ENCODE measurements at places on chromosomes 4 and X.

- DNase-seq, result no peak
Observed at GRCh38 chr4:117515921-117516320, 430.5 kb upstream of the TRAM1L1 start.

DNA sequence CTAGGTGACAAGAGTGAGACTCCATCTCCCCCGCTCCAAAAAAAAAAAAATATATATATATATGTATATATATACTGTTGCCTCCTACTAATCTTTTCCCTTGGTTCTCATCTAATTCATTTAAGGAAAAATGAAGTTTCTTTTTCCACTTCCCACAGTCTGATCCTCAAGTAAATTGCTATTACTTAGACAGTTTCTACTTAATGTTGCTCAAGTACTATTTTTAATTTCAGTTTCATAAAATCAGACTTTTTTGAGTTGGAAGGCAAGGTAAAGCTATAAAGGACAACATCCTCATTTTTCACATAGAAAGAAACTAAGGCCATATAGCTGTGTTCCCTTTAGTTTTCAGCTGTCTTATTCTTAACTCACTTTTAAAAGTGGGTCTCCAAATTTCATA is 5.8 kb downstream of the RXFP1 start:
- DNase-seq, result no peak

DNA sequence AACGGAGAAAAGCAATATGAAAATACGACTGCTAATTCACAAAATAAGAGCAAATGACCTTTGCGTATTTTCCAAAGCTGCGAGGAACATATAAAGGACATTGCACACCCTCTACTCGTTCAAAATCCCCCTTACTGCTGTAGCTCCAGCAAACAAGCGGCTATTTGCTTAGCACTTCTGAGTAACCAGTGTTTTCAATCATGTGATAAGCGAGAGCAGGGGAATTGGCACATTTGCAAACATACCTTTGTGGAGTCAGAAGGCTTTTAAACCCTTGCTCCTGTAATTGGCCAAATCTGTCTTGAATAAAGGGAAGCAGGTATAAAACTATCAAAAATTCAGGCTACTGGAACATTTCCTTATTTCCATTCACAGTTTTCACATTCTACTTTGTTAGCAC is 610.2 kb downstream of the UBE2NL start:
- no peak for DNase-seq

- no peak for DNase-seq
Observed at GRCh38 chrX:31213941-31214340, 142.1 kb upstream of the FTHL17 start.

DNA sequence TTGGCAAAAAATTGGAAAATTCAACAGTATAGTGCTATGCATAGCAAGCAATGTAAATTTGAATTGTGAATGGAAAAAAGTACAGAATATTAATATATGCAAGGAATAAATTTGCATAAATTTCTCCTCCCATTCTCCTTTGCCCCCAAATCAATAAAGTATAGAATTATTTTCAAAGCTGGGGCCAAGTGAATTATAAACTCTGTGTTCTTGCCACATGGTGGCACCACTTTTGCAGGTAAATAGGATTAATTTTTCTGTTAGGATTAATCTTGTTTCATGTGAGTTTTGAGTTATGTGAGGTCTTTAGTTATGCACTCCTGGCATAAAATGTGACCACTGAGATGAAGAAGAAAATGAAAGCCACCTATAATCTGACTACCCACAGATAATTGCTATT is 19.9 kb downstream of the COPS4 start:
- DNase-seq, result no peak

DNA sequence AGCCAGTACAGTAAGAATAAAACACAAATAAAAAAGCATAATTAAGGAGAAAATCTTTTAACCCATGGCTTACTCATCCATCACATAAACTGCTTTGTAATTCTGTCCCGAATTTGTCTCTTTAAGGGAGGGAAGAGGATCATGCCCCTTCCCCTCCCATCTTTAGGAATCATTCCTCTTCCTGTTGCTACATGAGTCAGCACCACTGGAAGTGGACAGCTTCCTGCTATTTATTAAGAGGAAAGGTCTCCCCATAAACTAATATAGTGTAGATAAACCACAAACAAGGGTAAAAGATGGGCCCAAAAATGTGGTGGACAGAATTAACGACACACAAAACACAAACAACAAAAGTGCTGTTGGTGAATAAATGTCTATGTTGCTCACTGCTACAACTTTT is 75.8 kb downstream of the PPP3CA start:
- no peak for DNase-seq

DNA sequence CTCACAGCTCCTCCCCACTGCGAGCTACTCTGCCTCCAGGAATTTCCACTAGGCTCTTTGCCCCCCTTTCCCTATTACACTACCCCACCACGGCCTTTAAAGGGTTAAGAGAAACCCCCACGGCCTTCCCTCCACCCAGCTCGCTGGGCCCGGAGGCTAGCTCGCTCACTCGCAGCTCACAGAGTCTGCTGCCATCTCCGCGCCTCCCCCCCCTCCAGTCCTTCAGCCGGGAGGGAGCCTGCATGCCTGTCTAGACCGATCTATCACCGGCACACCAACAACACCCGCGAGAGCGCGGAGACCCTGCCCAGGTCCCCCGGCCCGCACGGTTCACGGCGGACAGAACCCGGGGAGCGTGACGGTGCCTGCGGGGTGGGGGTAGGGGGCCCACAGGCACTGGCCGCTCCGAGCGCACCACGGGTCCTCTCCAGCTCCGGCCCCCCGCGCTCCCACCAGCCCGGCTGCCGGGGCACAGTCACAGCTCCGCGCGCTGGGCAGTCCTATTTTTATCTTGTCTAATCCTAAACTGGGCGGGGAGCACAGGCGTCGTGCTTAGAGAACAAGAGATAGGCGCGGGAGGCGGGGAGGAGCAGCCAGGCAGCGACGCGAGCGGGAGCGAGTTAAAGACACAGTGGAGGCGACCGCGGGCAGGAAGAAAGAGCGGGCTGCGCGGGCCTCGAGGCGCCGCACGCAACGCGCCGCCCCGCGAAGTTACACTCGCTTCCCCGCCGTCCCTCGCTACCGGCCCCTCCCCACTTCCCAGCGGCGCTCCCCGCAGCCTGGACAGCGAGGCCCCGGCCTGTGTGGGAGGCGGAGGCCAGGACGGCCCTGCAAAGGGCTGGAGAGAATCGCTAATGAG is 3.5 kb downstream of the BCOR start:
- no peak for DNase-seq

DNA sequence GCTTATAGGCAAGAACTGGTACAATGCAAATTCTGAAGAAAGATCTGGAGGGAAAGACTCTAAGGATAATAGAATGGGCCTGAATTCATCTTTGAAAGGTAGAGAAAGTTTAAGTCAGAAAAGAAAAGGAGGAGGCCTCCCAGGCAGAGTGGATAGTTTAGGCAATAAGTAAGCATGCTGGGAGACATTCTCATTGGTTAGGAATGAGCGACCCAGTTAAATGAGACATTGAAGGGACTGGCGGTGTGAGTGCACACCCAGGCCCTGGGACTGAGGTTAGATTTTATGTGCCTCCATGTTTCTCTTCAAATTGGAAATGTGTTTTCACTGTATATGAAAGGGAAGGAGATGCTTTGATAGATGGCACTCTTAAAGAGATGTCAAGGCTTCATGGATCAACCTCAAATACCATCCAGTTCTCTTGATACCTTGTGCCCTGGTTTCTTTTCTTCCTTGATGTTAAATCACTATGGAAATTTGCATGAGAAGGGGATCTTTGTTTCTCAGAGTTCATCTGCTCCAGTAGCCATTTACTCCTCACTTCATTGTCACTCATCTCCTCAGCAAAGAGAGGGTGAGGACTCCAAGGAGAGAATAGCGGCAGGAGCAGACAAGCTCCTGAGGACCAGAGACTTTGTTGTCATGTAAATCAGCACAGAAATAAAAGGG is 584.2 kb upstream of the INTU start:
- no peak for DNase-seq

DNA sequence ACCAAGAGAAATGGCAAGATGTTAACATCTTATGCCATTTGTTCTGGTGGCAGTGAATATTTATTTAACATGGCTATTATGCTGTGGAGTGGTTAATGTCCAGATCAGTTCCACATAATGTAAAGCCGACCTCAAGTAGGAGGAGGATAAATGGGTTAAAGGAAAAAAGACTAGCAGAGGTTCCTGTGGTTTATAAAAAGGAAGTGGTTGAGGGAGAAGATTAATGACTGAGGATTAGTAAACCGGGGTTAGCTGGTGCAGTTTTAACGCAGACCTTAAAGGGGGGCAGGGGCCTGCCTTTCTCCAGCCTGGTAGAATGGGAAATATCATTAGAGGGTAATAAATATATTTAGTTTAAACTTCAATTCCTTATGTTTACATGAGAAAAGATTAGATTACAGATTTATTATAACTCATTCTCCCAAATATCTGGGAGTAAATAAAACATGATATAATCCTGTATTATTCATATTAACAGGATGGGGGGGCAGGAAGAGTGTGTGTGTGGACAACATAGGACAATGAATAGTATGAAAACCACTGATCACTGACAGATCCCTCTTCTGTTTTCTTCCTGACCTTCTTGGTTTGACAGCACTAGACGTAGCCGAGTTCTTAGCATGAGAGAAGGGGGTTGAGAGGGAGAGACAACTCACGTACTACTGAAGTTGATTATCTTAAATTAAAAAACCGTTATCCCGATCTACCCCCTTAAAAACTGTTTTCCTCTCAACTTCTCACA is 124.1 kb upstream of the LIMCH1 start:
- no peak for DNase-seq

DNA sequence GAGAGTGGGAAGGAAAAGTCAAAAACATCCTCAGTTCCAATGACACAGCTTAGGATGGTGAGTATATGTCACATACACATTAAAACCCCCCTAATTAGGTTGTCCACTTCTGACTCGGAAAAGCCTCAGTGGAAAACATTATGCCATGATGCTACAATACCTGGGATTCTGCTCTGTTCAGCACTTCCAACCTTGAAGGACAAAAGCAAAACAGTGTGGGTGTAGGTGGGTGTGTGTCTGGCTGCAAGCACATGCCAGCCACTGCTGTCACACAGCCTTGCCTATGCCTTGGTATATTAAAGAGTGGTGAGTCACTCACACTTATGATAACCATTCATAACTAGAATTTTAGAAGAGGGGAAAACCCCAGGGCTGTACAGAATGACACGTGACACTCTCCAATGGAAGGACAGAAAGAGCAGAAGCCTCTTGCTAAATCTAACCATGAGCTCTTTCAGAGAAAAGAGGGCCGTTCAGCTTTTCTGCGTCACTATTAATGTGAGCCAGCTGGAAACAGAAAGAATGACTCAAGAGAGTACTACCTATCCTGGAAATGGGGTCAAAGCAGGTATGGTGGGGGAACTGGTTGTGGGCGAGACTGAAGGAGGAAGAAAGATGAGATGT is 159.6 kb downstream of the TET2 start:
- DNase-seq, result peak; percentile 35

GRCh38 chr4:178738026-178738425 is 1295.8 kb upstream of the AGA start:
- DNase-seq, result no peak

DNA sequence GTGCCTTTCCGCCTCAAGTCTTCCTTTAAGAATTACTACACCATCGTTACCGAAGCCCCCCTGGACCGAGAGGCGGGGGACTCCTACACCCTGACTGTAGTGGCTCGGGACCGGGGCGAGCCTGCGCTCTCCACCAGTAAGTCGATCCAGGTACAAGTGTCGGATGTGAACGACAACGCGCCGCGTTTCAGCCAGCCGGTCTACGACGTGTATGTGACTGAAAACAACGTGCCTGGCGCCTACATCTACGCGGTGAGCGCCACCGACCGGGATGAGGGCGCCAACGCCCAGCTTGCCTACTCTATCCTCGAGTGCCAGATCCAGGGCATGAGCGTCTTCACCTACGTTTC is 2.2 kb downstream of the PCDH10 start:
- no peak for DNase-seq

DNA sequence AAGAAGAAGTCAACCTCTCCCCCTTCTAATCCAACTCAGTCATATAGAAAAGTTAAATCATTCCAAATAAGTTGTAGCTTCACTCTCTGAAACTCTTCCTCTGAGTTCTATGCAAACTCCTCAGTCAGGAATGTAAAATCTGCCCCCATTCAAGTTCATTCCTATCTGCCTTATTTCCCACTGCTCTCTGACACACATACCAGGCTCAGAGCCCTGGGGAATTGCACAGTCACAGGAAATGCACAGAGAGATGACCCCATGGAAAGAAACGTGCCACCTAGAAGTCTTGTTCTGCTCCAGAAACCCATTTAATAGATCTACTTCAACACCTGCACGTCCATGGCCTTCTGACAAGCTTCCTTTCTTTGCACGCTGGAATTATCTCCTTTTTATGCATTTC is 236.0 kb upstream of the VCX3A start:
- no peak for DNase-seq

GRCh38 chrX:88982183-88982582 is 235.2 kb downstream of the CPXCR1 start:
- no peak for DNase-seq

DNA sequence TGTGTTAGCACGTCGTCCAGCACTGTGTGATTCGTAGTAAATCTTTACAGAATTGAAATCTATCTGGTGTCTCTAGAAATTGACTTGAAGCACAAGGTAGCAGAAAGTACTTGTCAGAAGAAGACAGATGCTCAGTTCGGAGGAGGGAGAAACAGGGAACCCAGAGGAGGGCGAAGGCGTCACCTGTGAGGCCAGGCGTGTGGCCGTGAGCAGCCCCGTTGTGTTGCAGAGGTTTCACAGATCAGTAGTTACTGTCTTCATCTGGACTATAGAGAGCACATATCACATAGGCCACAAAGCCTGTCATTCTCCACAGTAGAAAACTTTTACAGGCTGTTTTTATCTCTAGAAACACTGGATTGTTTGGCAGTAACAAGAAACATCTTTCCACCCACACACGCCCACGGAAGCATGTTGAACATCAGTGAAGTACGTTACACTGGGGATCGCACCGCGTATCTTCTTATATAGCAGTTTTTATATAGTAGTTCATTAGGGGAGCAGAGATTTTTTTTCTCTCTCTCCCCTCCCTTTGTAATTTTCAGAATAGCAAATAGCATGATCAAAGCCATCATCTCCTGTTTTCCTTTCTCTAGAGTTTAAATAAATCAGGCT is 48.1 kb upstream of the TLR3 start:
- DNase-seq, result no peak

- no peak for DNase-seq
Observed at GRCh38 chrX:148204195-148204594, 223.1 kb downstream of the FMR1NB start.

DNA sequence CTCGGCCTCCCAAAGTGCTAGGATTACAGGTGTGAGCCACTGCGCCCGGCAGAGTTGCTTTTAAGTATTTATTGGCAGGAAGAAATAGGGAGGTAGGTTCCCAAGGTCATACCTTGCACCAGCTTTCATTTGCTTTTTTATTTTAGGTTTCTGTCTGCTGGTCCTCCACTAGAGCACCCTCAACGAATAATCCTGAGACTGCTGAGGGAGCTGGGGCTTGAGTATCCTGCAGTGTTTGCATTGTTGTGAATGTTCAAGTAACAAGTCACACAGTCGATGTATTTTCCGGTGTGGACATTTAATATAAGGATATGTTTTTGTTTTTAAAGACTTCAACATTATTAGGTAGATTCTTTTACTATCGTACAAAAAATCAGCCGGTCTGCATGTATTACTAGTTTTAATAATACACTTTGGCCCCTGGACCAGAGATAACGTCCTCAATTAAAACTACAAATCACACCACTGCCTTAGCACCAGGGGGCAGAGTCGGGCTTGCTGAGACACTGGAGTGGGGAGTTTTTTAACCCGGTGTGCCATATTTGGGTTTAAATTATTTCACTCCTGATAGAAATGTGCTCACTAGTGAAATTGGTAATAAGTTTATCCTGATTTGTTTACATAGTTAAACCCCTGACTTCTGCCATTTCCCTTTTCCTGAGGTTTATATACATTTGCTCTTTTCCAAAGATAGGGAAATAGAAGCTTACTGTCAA is 11.6 kb downstream of the SMIM20 start:
- no peak for DNase-seq
